Renal pelvis (tissue), 12 donors: ENCODE measurements at places on chromosomes 5 and 9. TPM values are rescaled to one million over a fixed set of nuclear protein-coding genes. Genes with fewer than 3 reads are reported as not detected.

PCDHA4 gene
- 0.73 TPM for polyA plus RNA-seq

ADAMTS12 gene
- 18.0 TPM for polyA plus RNA-seq

LCN10 gene
- 2.4 TPM for polyA plus RNA-seq

CBY3 gene
- 1.0 TPM for polyA plus RNA-seq

GOLGA2 gene
- polyA plus RNA-seq: 93.1 TPM

GRIN1 gene
- 0.36 TPM for polyA plus RNA-seq

SHISAL2B gene
- not detected for polyA plus RNA-seq

PFN3 gene
- polyA plus RNA-seq: 5.2 TPM

ANKRD31 gene
- polyA plus RNA-seq: 0.43 TPM

GEMIN5 gene
- polyA plus RNA-seq: 21.0 TPM

COL5A1 gene
- 111 TPM for polyA plus RNA-seq

UNC5A gene
- 0.43 TPM for polyA plus RNA-seq

GPR151 gene
- polyA plus RNA-seq: not detected

PRSS3 gene
- polyA plus RNA-seq: 3.2 TPM

PCDHA13 gene
- 0.07 TPM for polyA plus RNA-seq

KIF20A gene
- 41.1 TPM for polyA plus RNA-seq

SPATA31A3 gene
- polyA plus RNA-seq: not detected

DND1 gene
- polyA plus RNA-seq: 0.44 TPM

PSD2 gene
- 3.0 TPM for polyA plus RNA-seq

BTNL3 gene
- 0.09 TPM for polyA plus RNA-seq

CD14 gene
- 10.3 TPM for polyA plus RNA-seq

MYORG gene
- polyA plus RNA-seq: 10.1 TPM

TMEM8B gene
- 36.2 TPM for polyA plus RNA-seq

BICD2 gene
- polyA plus RNA-seq: 29.1 TPM

PTPRD gene
- polyA plus RNA-seq: 106 TPM

QRFP gene
- polyA plus RNA-seq: 0.40 TPM

SLIT3 gene
- polyA plus RNA-seq: 41.2 TPM

TNFSF8 gene
- polyA plus RNA-seq: 0.30 TPM

OR1J2 gene
- not detected for polyA plus RNA-seq

C9 gene
- polyA plus RNA-seq: 0.37 TPM

CCDC152 gene
- polyA plus RNA-seq: 14.2 TPM

RFESD gene
- polyA plus RNA-seq: 5.6 TPM
